Activated T-helper 1 cell treated with anti-CD3 and anti-CD28 coated beads, Interleukin-12 subunit alpha, Interleukin-12 subunit beta, Interleukin-2, Interleukin-4 antibody, amounts not matched to agents 30 ng/mL and 10 ng/mL and 1 ng/mL, durations not matched to agents 14 hours and 24 hours and 36 hours (primary cell): ENCODE measurements at places on chromosomes 12 and 14. TPM values are rescaled to one million over a fixed set of nuclear protein-coding genes. Genes with fewer than 3 reads are reported as not detected.

Gene KRT82
- not detected in 2 replicates for total RNA-seq

Gene PTPRR
- not detected in 2 replicates for total RNA-seq

Gene INHBC
- total RNA-seq, result 0.15 TPM in 1 of 2 replicates, not detected in the other

Gene ESR2
- 0.10 and 0.15 TPM in 2 replicates for total RNA-seq

GRCh38 chr12:94191023-94191422, 42.6 kb downstream of the PLXNC1 start:
- no peak for DNase-seq

DNA sequence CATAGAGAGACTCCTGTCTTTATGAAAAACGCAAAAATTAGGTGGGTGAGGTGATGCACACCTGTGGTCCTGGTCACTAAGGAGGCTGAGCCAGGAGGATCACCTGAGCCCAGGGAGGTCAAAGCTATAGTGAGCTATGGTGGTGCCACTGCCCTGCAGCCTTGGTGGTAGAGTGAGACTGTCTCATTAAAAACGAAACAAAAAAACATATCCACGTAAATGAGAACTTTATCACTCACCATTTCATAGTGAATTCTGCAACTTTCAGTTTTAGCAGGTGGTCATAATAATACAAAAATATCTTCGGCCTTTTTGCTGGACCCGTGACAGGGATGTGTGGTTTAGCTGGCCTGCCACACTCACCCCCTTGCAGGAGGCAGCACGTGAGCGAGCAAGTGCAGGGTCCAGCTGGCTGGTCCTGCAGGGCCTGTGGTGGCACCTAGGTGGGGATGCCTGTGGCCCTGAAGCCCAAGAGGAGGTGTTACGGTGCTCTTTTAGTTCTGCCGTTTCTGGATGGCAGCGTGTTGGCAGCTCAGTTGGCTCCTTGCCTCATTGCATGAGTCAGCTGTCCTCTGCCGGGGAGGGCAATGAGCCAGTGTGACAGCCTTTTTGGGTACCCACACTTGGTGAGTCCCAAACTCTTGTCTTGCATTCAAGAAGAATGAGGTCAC, 1330.7 kb upstream of the TMEM132C start:
- no peak for DNase-seq
